Activated T-helper 2 cell treated with anti-CD3 and anti-CD28 coated beads, Interferon-gamma antibody, Interleukin-2, Interleukin-4, amounts not matched to agents 10 μg/mL and 5 μg/mL and 100 μg/mL, durations not matched to agents 14 hours and 24 hours and 36 hours (primary cell): ENCODE measurements at places on chromosomes 12 and 14.

- DNase-seq: no peak
- H3K4me3 ChIP-seq: no peak overlapping the region
- peaks cover 43% of the 10 kb centered on the region for H3K36me3 ChIP-seq
- peaks cover 8% of the 10 kb centered on the region for H3K4me1 ChIP-seq
- H3K27me3 ChIP-seq: no peaks in the 10 kb centered on the region
Observed at GRCh38 chr12:69490920-69491643, 20.9 kb downstream of the FRS2 start.

- no peaks in the 10 kb centered on the region for H3K27me3 ChIP-seq
- H3K27ac ChIP-seq: peak overlapping the region; percentile 50
- H3K4me3 ChIP-seq: peak overlapping the region; percentile 97
Observed at GRCh38 chr14:67357186-67357968, 2.2 kb downstream of the ATP6V1D start.

DNA sequence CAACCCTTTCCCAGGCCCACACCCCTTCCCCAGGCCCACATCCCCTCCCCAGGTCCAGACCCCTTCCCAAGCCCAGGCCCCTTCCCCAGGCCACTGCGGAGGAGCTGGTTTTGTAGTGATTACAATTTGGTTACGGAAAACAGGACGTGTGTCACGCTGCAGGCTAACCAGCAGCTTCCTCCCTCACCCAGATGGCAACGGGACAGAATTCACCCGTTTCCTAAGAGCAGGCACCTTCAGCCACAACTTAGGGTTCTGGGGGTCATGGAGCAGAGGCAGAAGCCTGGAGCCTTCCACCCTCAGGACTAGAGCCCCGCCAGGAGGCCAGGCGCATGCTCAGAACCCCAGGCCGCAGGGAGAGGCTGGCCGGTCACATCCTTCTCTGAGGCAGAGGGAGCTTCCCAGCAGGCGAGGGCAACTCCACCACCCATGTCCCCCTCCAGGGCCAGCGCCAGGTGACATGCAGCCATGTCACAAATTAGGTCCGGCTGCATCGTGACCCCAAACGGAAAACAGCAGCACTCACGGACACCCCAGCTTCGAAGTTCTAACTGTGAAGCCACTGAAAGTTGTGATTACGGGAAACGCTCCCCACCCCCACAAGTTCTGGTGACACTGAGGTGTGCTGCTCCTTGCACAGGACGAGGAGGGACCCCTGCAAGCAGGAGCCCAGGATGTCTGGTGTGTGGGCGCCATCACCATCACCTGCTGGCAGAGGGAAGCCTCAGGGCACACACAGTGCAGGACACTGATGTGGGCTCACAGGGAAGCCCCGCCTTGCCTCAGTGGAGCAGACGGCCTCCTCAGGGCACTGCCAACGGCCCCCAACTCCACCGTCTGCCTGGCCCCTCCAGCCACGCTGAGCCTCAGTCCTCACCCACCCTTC is 7.7 kb downstream of the BRF1 start:
- H3K4me1 ChIP-seq: peaks cover 31% of the 10 kb centered on the region
- H3K27me3 ChIP-seq: no peaks in the 10 kb centered on the region
- no peak for DNase-seq
- H3K27ac ChIP-seq: peak overlapping the region; percentile 85
- peak overlapping the region; percentile 63 for H3K4me3 ChIP-seq

DNA sequence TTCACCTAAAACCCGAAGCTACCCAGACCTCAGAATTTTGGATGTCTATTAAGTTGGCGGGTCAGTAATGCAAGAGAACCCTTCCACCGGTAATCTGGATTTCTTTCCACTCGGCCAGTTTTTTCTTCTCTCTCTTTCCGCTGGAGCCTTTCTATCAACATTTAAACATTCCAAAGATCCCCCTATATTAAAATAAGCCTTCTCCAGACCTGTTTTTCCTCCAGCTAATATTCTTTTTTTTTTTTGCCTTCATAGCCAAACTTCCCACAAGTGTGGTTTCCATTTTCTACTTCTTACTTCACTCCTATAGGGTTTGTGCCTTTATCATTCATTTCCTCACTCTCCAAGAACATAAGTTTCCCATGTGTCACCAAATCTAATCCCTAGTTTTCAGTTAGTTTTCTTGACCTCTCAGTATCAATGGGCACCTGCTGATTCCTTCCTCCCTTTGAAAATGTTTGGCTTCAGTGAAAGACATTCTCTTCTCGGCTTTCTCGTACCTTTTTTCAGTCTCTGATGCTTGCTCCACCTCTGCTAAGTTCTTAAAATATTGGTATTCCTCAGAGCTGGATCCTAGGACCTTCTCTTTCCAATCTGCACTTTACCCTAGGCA is 583 bp upstream of the SDR39U1 start:
- no peak for DNase-seq
- H3K36me3 ChIP-seq: peaks cover 27% of the 10 kb centered on the region

DNA sequence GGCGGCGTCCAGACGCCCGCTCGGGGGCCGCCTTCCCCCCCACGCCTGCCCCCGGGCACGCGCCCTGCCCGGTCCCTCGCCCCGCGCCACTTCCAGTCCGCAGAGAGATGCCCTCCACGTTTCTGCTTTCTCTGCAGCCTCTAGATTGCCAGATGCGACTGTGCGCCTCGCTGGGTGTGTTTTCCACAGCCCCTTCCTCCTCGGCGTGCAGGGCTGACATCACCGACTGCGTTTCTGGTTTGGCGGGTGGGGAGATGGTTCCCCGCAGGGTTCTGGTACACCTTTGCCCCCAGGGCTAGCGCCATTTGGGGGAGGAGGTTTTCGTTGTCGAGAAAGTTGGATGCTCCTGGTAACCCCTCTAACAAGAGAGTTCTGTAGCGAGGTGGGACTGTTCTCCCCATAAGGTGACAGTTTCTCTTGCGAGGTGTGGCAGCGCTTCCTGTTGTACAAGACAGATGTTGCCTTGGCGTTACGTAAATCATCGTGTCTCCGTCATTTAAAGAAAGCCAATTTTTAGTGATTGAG is 1.5 kb downstream of the CALM1 start:
- H3K36me3 ChIP-seq: peaks cover 49% of the 10 kb centered on the region
- peaks cover 42% of the 10 kb centered on the region for H3K4me1 ChIP-seq
- peak overlapping the region; percentile 97 for H3K27ac ChIP-seq

DNA sequence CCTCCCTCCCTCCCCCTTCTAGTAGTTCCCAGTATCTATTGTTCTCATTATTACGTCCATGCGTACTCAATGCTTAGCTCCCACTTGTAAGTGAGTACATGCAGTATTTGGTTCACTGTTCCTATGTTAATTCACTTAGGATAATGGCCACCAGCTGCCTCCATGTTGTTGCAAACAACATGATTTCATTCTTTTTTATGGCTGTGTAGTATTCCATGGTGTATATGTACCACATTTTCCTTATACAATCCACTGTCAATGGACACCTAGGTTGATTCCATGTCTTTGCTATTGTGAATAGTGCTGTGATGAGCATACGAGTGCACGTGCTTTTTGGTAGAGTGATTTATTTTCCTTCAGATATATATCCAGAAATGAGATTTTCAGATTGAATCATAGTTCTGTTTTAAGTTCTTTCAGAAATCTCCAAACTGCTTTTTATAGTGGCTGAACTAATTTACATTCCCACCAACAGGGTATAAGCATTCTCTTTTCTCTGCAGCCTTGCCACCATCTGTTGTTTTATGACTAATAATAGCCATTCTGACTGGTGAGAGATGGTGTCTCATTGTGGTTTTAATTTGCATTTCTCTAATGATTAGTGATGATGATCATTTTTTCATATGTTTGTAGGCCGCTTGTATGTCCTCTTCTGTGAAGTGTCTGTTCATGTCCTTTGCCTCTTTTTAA is 17.9 kb upstream of the CLEC7A start:
- no peaks in the 10 kb centered on the region for H3K36me3 ChIP-seq
- H3K4me1 ChIP-seq: no peaks in the 10 kb centered on the region
- peaks cover 41% of the 10 kb centered on the region for H3K27me3 ChIP-seq
- no peak overlapping the region for H3K4me3 ChIP-seq

GRCh38 chr12:93698307-93699092 is 21.3 kb downstream of the CRADD start:
- DNase-seq: no peak
- H3K27ac ChIP-seq: no peak overlapping the region
- peaks cover 7% of the 10 kb centered on the region for H3K4me1 ChIP-seq
- H3K27me3 ChIP-seq: no peaks in the 10 kb centered on the region
- H3K36me3 ChIP-seq: no peaks in the 10 kb centered on the region
- H3K4me3 ChIP-seq: no peak overlapping the region

DNA sequence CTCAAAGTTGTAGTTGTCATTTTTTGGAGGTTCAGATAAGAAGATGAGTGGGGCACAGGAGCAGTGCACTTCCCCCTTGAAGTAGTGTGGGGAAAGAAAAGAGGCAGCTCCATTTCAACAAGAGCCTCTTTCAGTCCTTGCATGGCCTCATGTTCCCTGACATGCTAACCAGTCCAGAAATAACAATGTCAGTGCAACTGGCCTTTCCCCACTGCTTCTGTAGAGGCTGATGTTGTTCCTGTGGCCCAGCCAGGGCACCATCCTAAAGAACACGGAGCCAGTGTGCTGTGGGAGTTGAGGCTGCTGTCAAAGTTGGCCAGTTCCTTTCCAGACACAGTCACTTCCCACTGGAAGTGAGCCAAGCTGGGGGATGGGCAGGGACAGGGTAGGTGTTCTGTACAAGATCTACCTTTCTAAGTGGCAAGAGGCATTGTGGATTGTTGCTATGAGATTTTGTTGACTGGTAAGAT is 77.7 kb upstream of the SLC38A2 start:
- H3K27me3 ChIP-seq: no peaks in the 10 kb centered on the region
- DNase-seq: no peak
- H3K4me1 ChIP-seq: peaks cover 41% of the 10 kb centered on the region

GRCh38 chr14:64508215-64508776 is 3.7 kb downstream of the ZBTB1 start:
- peak overlapping the region; percentile 97 for H3K27ac ChIP-seq
- no peak for DNase-seq
- peak overlapping the region; percentile 56 for H3K4me3 ChIP-seq
- H3K27me3 ChIP-seq: no peaks in the 10 kb centered on the region

DNA sequence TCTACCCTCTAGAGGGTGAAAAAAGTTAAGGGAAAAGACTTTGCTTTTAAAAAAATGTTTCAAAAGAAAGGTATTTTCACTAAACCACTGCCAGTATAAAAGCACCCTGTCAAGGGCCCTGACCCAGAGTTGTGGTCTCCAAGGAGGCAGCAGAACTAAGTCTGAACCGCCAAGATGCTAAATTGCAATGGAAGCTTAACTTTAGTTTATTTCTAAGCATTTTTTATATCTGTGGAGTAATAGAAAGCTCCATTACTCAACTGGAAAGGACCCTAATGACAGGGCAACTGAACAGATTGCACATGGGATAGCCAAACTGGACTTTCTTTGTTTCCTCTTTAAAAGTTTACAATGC is 379.8 kb downstream of the NAV3 start:
- DNase-seq: no peak
- no peaks in the 10 kb centered on the region for H3K4me1 ChIP-seq
- H3K36me3 ChIP-seq: no peaks in the 10 kb centered on the region
- H3K27ac ChIP-seq: no peak overlapping the region
- H3K4me3 ChIP-seq: no peak overlapping the region

DNA sequence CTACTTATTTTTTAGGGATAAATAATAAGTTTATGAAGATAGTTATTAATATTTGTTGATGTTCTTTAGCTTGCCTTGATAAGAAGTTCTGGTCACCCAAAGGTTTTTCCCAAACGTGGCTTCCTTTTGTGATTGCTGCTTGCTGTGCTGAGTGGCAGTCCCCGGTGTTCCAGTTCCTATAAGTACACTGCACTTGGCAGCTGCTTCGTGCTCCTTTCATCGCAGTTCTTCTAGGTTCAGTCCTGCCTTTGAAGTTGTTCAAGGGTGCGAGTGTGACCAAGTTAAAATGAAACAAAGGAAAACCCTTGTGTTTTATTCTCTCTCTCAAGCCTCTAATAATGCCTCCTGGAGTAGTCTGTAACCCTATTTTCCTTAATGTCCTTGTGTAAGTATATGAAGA is 128.5 kb upstream of the ATF1 start:
- peaks cover 16% of the 10 kb centered on the region for H3K36me3 ChIP-seq
- no peak overlapping the region for H3K27ac ChIP-seq
- peaks cover 30% of the 10 kb centered on the region for H3K4me1 ChIP-seq
- no peak overlapping the region for H3K4me3 ChIP-seq

DNA sequence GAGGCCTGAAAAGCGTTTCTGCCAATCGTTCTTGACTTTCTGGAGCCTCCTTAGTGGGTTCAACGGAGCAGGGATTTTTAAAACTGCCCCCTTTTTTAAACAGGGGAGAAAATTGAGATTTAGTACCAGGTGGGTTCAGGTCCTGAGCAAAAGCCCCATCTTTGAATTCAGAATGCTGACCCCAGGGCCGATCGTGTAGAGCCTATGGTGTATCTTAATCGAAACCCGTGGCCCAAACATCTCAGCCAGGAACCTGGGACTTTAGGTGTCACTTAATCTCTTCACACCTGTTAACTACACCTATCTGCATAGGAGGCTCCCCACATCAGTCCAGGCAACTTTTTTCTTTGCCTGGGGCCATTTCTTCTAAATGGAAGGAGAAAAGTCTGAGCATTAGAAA is 6.4 kb upstream of the TBX5 start:
- peaks cover 80% of the 10 kb centered on the region for H3K27me3 ChIP-seq
- no peak overlapping the region for H3K27ac ChIP-seq
- H3K4me3 ChIP-seq: no peak overlapping the region
- H3K36me3 ChIP-seq: no peaks in the 10 kb centered on the region
- no peak for DNase-seq

- no peak overlapping the region for H3K27ac ChIP-seq
- DNase-seq: no peak
- no peaks in the 10 kb centered on the region for H3K27me3 ChIP-seq
- no peaks in the 10 kb centered on the region for H3K36me3 ChIP-seq
- H3K4me3 ChIP-seq: no peak overlapping the region
Observed at GRCh38 chr12:127771546-127771945, 495.4 kb upstream of the TMEM132C start.

DNA sequence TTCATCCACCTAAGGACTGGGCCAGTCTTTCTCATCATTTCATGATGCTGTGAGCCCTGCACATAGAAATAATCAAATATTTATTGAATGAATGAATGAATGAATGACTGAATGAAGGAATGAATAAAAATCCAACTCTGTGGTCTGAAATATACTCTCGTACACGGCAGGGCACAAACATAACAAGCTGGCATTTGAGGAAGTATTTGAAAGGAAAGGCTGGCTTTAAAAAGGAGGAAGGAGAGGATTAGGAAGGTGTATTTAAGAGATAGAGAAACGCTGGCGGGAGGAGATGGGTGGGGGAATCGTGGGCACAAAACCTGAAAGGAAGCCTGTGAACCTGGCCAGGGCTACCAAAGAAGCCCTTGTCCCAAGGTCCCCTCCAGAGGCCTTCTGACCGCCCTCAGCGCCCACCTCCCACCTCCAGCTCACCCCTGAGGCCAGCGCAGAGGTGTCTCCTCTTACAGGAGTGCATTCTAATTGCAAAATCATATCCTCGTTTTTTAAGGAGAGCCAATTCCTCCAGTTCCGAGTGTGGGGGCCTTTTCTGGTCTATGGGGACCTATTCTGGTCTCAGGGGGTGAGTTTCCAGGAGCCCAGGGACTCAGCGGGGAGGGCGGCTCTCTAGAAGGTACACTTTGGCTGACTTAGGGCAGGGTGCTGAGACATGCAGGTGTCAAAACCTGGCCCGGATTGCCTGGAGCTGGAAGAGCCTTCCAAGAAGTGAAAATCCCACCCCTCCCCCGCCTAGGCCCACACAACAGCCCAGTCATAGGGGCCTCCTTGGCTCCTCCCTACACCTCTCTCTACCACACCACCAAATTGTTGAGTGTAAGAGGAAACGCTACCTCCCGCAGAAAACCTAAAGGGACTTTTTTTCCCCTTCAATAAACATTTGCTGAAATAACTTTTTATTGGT is 8.7 kb upstream of the JDP2 start:
- H3K36me3 ChIP-seq: no peaks in the 10 kb centered on the region
- peak; percentile 35 for DNase-seq
- H3K4me1 ChIP-seq: peaks cover 25% of the 10 kb centered on the region
- H3K4me3 ChIP-seq: peak overlapping the region; percentile 5
